CD4-positive, alpha-beta memory T cell (primary cell): ENCODE measurements at places on chromosomes 6 and 20.

- no peak for DNase-seq
Observed at GRCh38 chr6:138222901-138223546, 4.7 kb upstream of the PBOV1 start.

GRCh38 chr20:58889798-58890517, 37.4 kb downstream of the GNAS start:
- DNase-seq: no peak

DNA sequence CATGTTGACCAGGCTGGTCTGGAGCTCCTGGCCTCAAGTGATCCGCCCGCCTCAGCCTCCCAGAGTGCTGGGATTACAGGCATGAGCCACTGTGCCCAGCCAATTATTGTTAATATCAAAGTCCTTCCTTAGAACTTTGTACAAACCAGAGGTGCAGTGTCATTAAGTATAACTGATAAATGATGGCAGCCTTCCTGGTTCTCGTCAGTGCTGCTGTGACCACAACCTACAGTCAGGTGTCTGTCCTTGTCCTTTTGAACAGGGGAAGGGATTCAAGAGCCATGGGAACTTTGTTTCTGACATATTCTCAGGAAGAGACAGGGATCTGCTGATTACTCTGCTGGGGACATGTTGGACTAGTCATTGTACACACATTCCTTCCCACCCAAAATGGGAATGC, 103.2 kb upstream of the TIAM2 start:
- no peak for DNase-seq

DNA sequence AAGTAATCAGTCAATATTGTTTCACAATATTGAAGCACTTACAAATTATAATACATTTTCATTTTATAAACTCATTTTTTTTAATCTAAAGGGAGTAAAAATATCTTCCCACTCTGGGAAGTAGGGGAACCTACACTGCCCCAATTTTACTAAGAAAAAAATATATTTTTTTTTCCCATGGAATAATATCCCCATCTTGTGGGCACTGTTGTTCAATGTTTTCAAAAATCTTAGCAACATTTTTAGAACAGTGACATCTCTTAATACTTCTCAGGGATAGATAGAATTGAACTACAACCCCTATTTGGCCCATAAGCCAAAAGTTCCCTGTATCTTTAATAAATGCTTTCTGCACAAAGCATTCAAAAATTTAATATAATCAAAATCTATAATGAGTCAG, 42.9 kb downstream of the ARHGAP18 start:
- no peak for DNase-seq

DNA sequence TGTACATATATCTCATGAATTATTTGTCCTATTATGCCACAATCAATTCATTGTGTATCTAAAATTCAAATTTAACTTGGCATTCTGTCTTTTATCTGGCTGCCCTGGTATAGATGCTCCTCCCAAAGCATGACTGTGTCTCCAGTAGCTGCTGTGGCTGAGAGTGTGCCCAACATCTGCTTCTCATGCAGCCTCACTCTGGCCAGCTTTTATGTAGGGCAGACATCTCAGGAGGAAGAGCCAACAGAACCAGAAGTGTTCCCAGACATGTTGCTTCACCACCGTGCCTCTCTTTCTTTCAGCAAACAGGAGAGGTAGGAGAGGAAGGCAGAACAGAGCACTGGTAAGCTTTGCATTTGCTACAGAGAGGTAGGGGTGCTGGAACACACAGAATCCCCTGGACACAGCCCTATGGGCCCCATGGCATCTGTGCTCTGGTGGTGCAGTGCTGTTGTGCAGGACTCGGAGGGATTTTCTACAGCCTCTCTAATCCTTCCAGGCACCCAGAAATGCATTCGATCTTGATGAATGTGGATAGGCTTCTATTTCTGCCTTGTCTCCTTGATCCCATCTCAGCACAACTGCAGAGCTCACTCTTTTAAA, 637.1 kb downstream of the UTRN start:
- DNase-seq: no peak

- DNase-seq: no peak
Observed at GRCh38 chr6:894274-894673, 201.3 kb upstream of the EXOC2 start.

GRCh38 chr20:650954-651353, 2.0 kb downstream of the SRXN1 start:
- DNase-seq: no peak

DNA sequence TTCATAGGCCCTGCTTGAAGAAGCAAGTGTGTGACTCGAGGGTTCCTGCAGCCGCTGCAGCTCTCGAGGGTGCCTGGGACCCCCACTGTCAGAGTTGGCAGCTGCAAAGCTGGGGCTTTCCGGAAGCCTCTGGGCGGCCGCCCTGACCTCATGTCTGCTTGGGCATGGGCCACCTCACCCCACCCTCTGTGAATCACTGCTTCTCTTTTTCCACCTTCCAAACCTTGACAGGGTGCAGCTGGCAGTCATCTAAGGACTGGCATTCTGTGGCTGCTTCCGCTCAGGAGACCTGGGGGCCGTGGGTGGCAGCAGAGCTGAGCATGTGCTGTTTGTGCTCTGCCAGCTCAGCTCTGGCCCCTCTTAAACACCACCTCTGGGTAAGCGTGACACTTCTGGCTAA, 32.0 kb downstream of the ERMARD start:
- no peak for DNase-seq

DNA sequence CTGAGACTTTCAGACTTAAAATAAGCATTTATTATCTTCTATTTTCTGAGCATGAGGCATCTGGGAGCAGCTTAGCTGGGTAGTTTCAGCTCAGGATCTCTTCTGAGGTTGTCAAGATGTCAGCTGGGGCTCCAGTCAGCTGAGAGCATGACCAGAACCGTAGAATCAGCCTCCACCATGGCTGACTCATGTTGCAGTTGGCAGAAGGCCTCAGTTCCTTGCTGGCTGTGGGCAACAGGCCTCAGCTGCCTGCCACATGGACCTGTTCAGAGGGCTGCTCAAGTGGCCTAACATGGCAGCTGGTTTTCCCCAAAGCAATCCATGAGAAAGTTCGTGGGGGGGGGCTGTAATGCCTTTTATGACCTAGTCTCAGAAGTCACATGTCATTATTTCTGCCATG, 142.3 kb downstream of the LY86 start:
- no peak for DNase-seq

- DNase-seq: no peak
Observed at GRCh38 chr20:4167261-4168021, 152.1 kb upstream of the RNF24 start.

DNA sequence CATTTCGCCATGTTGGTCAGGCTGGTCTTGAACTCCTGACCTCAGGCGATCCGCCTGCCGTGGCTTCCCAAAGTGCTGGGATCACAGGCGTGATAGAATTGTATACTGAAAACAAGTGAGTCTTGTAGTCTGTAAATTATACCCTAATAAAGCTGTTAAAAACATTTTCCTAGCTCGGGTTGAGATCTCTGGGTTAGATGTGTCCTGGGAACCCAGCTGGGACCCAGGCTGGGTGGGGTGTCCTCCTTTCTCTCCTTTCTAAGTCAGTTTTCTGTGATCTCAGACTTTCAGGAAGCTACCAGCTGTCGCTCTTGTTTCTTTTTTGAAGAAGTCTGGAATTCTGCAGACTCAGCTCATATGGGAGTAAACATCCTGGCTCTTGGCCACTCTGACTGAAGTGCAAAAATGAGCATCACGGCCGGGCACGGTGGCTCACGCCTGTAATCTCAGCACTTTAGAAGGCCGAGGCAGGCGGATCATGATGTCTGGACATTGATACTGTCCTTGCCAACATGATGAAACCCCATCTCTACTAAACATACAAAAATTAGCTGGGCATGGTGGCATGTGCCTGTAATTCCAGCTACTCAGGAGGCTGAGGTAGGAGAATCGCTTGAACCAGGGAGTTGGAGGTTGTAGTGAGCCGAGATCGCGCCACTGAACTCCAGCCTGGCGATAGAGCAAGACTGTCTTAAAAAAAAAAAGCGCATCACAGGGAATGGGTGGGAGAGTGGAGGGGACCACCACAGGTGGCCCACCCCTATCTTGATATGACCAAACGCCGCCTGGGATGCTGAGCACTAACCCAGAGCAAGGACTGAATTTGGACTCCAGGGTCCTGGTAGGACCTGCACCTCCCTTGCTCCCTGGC, 9.9 kb upstream of the PCIF1 start:
- DNase-seq: no peak

GRCh38 chr6:37845026-37845911, 25.7 kb downstream of the ZFAND3 start:
- DNase-seq: no peak

- no peak for DNase-seq
Observed at GRCh38 chr6:1482381-1483166, 93.2 kb downstream of the FOXF2 start.

- DNase-seq: no peak
Observed at GRCh38 chr6:156822747-156823206, 45.6 kb downstream of the ARID1B start.

GRCh38 chr6:112331306-112331705, 15.8 kb upstream of the RFPL4B start:
- DNase-seq: no peak

DNA sequence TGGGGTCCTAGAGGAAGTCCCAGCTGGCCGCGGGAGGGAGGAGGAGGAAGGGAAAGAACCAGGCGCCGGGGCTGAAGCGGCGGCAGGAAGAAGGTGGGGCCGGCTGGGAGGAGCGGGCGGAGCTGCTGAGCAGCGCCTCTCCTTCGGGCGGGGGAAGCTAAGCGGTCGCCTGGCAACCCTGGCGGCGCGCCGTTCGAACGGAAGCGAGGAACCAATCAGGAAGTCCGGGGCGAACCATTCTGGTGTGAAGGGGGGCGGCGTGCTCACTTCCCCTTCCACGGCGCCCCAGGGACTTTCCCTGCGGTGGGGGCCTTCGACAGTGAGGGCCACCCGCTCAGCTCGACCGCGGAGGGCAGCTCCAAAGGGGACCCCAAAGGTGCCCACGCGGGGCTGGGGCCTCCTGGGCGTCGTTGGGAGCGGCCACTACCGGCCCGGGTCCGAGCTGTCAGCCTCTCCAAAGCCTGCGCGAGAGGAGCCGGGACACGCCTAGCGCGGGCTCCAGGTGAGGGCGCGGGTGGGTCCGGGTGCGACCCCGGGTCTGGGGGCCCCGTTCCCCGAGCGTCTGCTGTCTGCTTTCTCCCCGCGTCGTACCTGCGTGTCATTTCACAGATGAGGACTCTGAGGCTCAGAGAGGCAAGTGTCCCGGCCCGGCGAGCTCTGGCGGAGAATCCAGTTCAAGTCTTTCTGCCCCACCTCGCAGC, at the start of gene FAM110A:
Gene FAM110A, plus strand, starts transcription at position 266 of the 701 bp plus-strand sequence. CDS start 11,090 bp downstream, outside the sequence.
- peak; percentile 97 for DNase-seq

DNA sequence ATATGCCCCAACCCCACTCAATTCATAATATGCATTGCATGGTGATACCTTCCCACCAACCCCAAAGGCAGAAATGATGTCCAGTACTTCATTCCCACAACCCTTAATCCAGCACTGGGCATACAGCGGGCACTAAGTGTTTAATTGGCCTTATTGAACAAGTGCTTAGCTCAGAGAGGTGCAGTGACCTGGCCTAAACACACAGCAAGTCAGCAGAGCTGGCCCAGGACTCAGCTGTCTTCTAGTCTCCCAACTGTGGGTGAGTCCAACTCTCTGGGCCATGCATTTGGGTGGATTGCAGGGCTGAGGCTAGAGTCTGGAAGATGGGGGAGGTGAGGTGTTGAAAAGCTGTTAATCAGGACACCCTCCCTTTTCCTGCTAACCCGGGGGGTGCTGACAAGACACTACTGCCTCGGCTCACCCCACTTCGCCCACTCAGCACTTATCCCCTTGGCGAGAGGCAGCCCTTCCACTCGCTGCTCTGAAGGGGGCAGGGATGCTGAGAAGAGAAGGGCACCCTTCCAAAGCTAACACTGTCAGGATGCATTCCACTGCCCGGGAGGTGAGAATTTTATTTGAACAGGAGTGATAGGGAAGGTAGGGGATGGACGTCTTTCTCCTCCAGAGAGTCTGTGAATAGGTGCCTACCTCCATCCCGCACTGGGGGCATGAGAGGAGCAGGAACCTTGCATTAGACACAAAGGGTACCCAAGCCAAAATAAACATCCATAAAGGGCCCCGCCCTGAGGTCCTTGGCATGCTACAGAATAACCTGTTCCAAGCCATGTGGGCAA, 14.2 kb downstream of the KCNK5 start:
- no peak for DNase-seq

GRCh38 chr6:129893640-129894039, 32.5 kb upstream of the TMEM244 start:
- peak; percentile 20 for DNase-seq

DNA sequence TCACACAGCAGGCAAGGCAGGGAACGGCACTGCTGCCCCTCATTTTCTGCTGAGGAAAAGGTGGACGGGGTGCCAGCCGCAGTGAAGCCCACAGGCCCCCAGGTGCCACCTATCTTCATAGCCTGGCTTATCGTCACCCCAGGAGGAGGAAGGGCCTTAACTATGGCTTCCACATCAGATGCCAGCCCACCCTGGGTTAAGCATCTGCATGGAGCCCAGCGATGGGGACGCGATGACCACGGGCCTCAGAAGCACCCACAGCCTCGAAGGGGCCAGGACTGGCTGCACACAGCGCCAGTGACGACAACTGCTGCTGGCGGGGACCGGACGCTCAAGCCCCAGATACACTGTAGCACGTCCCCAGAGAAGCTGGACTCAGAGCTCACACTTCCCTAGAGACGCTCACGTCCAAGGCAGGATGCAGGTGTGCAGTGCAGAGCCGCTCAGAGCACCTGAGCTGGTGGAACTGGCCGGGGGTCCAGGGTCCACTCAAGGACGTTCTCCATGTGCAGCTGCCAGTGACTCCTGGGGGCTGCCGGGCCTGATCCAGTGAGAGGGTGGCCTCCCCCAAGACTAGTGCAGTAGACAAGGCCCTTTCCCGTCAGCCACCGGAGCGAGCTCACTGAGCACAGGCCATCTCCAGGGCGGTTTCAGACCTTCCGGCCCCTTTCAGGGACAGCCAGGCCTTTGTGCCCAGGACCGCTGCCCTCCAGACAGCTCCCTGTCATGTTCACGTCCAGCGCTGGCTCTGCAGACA, 83.0 kb downstream of the YTHDF1 start:
- DNase-seq: no peak

- DNase-seq: no peak
Observed at GRCh38 chr6:77707603-77708002, 54.8 kb downstream of the MEI4 start.

DNA sequence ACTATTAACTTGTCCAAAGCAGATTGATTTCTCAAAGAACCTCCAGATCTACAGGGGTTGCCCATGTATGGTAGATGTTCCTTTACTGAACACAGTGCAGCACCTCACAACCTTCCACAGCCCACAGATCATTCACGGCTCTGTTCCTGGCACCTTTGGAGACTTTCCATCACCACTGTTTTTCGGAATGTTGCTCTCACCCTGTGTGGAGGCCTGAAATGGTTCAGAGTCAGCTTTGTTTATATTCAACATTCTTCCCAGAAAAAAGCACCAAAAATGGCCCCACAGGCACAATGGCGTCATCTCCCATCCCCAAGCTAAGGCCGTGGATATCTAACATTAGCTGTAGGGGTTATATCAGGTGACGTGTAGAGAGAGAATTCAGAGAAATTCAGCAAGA, 74.7 kb downstream of the DHX35 start:
- DNase-seq: no peak

GRCh38 chr6:108916026-108916686, 67.9 kb downstream of the ARMC2 start:
- no peak for DNase-seq

- no peak for DNase-seq
Observed at GRCh38 chr20:7853493-7853892, 86.8 kb downstream of the HAO1 start.
